ENCODE measurements at places on chromosomes 5 and 9.

DNA sequence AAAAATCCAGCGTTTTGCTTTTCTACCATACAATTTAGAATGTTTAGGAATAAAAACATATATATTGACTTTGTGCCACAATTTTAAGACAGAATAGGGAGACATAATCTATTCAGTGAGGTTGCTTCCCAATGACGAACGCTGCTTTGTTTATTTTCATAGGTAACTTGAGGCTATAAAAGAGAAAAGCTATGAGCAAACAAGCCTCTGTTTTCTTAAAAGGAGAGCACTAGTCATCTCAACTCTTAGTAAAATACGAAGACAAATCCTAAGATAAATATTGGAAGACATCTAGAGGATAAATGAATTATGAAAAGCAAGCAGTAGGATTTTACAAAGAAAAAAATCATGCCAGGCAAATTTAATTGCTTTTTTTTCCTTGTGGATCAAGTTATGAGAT is 363.6 kb downstream of the ANXA1 start:
- H3K4me3 ChIP-seq = no peak overlapping the region
- H3K27me3 ChIP-seq = no peaks in the 10 kb centered on the region
- no peak for DNase-seq
- H3K4me1 ChIP-seq = no peaks in the 10 kb centered on the region

DNA sequence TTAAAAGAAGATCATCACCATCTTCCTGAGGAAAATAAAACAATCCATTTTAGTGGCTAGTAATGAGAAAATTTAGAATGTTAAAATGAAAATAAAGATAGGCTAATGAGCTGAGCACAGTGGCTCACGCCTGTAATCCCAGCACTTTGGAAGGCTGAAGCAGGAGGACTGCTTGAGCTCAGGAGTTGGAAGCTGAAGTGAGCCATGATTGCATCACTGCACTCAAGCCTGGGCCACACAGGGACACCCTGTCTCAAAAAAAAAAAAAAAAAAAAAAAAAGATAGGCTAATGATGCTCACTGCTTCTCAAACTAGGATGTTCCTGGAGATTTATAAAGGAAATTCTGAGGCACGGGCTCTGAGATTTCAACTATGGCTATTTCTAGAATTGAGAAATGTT is 50.3 kb downstream of the CPLANE1 start:
- peaks cover 14% of the 10 kb centered on the region for H3K36me3 ChIP-seq
- H3K4me1 ChIP-seq = peaks cover 29% of the 10 kb centered on the region
- DNase-seq = no peak
- no peak overlapping the region for H3K27ac ChIP-seq

DNA sequence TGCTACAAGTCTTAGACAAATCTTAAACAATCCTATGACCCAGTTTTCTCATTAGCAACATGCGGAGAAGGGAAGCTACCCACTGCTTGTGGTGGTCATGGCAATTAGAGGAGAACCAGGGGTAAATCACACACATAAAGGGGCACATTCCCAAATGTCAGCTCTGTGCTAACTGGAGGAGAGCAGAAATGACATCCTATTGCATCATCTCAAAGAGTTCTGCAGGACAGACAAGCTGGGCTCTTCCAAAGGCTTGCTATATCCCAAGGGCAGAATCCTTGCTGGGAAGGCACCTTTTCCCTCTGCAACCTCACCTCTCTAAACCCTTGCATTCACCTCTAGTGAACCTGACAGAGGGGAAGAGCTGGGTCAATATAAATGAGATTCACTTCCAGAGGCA is 17.0 kb upstream of the WWC1 start:
- H3K27me3 ChIP-seq = peaks cover 13% of the 10 kb centered on the region
- H3K4me1 ChIP-seq = peaks cover 4% of the 10 kb centered on the region
- DNase-seq = no peak
- H3K36me3 ChIP-seq = no peaks in the 10 kb centered on the region
- no peak overlapping the region for H3K4me3 ChIP-seq
- H3K27ac ChIP-seq = no peak overlapping the region

- no peak overlapping the region for H3K4me3 ChIP-seq
- peaks cover 17% of the 10 kb centered on the region for H3K36me3 ChIP-seq
- no peaks in the 10 kb centered on the region for H3K27me3 ChIP-seq
- H3K4me1 ChIP-seq = peaks cover 89% of the 10 kb centered on the region
- no peak for DNase-seq
Measured at GRCh38 chr9:121192959-121193640, 8.6 kb downstream of the RAB14 start.

- H3K4me3 ChIP-seq = no peak overlapping the region
- H3K36me3 ChIP-seq = no peaks in the 10 kb centered on the region
- no peaks in the 10 kb centered on the region for H3K27me3 ChIP-seq
- DNase-seq = no peak
- H3K27ac ChIP-seq = no peak overlapping the region
Measured at GRCh38 chr5:68344447-68345111, 129.0 kb downstream of the PIK3R1 start.

GRCh38 chr5:180690562-180690961 is 41.2 kb upstream of the FLT4 start:
- no peaks in the 10 kb centered on the region for H3K36me3 ChIP-seq
- H3K4me3 ChIP-seq = no peak overlapping the region
- DNase-seq = no peak
- no peaks in the 10 kb centered on the region for H3K27me3 ChIP-seq
- H3K27ac ChIP-seq = no peak overlapping the region

DNA sequence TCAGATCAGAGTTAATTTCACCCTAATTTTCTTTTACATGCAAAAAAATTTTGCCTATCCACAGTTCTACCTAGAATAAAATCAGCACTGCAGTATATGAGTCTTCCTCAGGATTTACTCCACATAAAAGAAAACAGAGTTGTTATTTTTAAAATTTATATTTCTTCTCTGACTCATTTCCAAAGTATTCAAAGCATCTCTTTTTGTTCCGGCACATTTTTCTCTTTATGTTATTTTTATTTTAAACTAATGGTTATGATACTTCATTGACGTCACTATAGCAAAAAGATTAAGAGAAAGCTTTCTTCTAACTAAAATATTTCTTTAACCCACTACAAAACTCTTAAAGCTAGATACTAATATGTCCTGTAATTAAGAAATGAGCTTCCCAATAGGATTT is 590.4 kb downstream of the PRELID2 start:
- no peak overlapping the region for H3K4me3 ChIP-seq
- H3K27me3 ChIP-seq = no peaks in the 10 kb centered on the region
- H3K36me3 ChIP-seq = no peaks in the 10 kb centered on the region
- H3K27ac ChIP-seq = no peak overlapping the region
- H3K4me1 ChIP-seq = no peaks in the 10 kb centered on the region
- DNase-seq = no peak

GRCh38 chr9:106481013-106481609 is 381.9 kb upstream of the ZNF462 start:
- H3K27me3 ChIP-seq = no peaks in the 10 kb centered on the region
- DNase-seq = no peak
- no peaks in the 10 kb centered on the region for H3K36me3 ChIP-seq
- no peaks in the 10 kb centered on the region for H3K4me1 ChIP-seq
- H3K4me3 ChIP-seq = no peak overlapping the region
- H3K27ac ChIP-seq = no peak overlapping the region

- DNase-seq = no peak
- H3K27ac ChIP-seq = peak overlapping the region; percentile 100
- peaks cover 99% of the 10 kb centered on the region for H3K4me1 ChIP-seq
- no peaks in the 10 kb centered on the region for H3K27me3 ChIP-seq
Measured at GRCh38 chr5:119365847-119366539, 10.2 kb downstream of the TNFAIP8 start.

DNA sequence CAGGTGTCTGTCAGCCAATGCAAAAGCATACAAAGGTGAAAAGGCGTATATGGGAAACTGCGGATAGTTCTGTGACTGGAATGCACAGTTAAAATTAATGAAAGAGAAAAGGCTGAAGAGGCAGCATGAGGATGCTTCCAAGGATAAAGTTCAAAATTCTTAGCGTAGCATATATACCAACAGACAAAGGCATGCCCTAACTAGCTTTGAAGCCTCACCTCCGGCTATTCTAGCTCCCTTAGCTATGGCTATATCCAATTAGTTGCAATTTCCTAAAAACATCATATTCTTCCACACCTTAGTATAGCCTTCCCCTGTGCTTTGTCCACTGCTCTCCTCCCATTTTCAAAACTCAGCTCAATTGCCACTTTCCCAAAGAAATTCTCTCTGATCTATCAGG is 1.4 kb upstream of the DNAJA1 start:
- no peaks in the 10 kb centered on the region for H3K27me3 ChIP-seq
- H3K27ac ChIP-seq = peak overlapping the region; percentile 95
- peaks cover 50% of the 10 kb centered on the region for H3K36me3 ChIP-seq
- DNase-seq = no peak

- no peak overlapping the region for H3K4me3 ChIP-seq
- peak; percentile 57 for DNase-seq
- H3K4me1 ChIP-seq = peaks cover 1% of the 10 kb centered on the region
- H3K27ac ChIP-seq = no peak overlapping the region
- H3K27me3 ChIP-seq = no peaks in the 10 kb centered on the region
- no peaks in the 10 kb centered on the region for H3K36me3 ChIP-seq
Measured at GRCh38 chr5:82349652-82350051, 71.5 kb upstream of the RPS23 start.

DNA sequence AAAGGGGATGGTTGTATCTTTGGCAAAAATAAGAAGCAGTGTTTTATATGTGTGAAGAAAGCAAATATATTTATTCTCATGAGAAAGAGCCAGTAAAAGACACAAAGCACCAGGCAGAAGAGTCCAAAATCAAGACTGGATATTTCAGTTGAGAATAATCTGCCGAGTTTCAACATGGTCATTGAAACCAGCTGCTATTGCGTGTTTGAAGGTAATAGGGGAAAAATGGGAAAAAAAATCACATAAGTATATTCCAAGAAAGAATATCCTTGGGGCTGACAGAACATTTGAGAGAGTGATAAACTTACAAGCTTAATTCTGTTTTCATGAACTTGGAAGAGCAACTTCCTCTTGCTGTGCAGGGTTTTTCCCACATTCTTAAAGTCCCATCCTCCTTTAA is 79.9 kb downstream of the ISOC1 start:
- no peaks in the 10 kb centered on the region for H3K27me3 ChIP-seq
- H3K36me3 ChIP-seq = no peaks in the 10 kb centered on the region
- no peak overlapping the region for H3K4me3 ChIP-seq
- no peak for DNase-seq

- H3K4me3 ChIP-seq = no peak overlapping the region
- H3K27me3 ChIP-seq = no peaks in the 10 kb centered on the region
- H3K27ac ChIP-seq = no peak overlapping the region
- DNase-seq = no peak
- peaks cover 18% of the 10 kb centered on the region for H3K36me3 ChIP-seq
- peaks cover 2% of the 10 kb centered on the region for H3K4me1 ChIP-seq
Measured at GRCh38 chr9:128310461-128310860, 11.8 kb downstream of the TRUB2 start.

- H3K36me3 ChIP-seq = no peaks in the 10 kb centered on the region
- no peak for DNase-seq
- H3K4me3 ChIP-seq = no peak overlapping the region
- H3K4me1 ChIP-seq = no peaks in the 10 kb centered on the region
- H3K27me3 ChIP-seq = peaks cover 4% of the 10 kb centered on the region
Measured at GRCh38 chr5:74167206-74167929, 473.2 kb downstream of the ENC1 start.

- H3K27ac ChIP-seq = peak overlapping the region; percentile 21
- H3K4me3 ChIP-seq = no peak overlapping the region
- H3K4me1 ChIP-seq = peaks cover 78% of the 10 kb centered on the region
- H3K36me3 ChIP-seq = peaks cover 2% of the 10 kb centered on the region
- no peaks in the 10 kb centered on the region for H3K27me3 ChIP-seq
Measured at GRCh38 chr9:131697908-131698617, 41.8 kb downstream of the RAPGEF1 start.
